ENCODE measurements at places on chromosomes 6 and 20.

DNA sequence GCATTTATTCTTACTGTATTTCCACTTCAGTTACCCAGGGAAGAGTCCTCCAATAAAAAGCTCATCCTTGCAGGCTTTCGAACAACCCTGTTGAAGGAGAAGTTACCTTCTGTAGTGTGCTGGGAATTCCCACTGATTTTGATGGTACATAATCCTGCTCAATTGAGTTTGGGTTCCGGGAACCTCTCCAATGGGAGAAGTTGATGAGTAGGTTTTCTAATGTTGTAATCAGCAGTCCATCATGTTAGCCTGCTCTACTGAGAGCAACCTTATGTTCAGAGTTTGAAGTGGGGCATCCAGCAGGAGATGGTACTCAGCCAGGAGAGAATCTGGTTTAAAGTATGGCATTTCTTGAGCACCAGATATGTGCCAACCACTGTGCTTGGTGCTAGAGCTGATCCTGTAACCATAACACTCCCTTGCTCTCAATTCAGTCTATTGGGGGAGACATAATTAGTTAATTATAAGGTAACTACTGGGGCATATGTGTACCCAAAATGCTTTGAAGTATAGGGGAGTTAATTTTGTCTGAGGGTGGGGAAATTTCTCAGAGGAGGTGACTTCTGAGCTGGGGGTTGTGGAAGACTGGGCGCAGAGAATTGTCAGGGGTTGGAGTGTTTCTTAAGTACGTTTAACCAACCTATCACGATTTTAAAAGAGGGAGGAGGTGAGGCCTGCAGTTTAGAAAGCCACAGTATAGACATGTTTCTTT is 2.1 kb downstream of the TOP1 start:
- no peak for DNase-seq

GRCh38 chr6:20417819-20418218 is 16.1 kb downstream of the E2F3 start:
- no peak for DNase-seq

GRCh38 chr20:57672164-57672563 is 37.7 kb downstream of the PMEPA1 start:
- DNase-seq, result no peak

GRCh38 chr6:156873654-156874380 is 96.6 kb downstream of the ARID1B start:
- DNase-seq, result no peak

GRCh38 chr6:45724511-45724910 is 291.1 kb downstream of the CLIC5 start:
- DNase-seq, result no peak

DNA sequence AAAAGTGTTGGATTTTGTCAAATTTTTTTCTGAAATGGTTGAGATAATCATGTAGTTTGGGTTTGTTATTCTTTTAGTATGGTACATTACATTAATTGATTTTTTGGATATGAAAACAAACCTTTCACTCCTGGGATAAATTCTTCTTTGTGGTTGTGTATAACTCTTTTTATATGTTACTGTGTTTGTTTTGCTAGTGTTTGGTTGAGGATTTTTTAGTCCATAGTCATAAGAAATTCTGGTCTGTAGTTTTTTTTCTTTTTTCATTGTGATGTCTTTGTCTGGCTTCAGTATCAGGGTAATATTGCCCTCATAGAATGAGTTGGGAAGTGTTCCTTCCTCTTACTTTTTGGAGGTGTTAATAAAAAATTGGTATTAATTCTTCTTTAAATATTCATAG is 122.2 kb upstream of the ATXN1 start:
- DNase-seq, result no peak

DNA sequence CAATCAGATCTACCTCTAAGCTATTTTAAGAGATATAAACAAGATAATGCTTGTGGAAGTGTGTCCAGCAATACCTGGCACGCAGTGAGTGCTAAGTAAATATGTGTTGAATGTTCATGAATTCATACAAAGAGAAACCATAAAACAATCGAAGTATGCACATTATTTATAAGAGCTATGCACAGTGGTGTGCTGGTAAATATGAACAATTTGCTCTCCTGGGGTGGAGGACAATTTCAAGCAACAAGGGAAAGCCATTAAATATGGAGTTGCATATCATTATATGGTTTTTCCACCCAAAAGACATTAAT is 526.6 kb upstream of the MARCKS start:
- DNase-seq, result no peak

GRCh38 chr6:1524040-1524480 is 85.7 kb upstream of the FOXC1 start:
- peak; percentile 83 for DNase-seq

DNA sequence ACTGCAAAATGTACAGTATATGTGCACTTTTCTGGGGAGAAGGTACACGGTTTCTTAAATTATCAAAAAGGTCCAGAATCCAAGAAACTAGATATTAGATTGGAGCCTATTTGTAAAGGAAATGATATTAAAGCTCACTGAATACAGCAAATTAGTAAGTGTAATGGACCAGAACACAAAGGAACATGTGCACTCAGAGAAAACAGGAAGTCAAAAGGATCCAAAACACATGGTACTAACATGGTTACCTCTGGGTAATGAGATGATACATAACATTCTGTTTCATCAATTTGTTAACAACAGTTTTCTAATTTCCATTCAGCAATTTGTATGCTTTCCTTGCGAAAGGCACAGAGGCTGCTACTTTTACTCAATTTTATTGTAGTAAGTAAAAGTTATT is 18.7 kb downstream of the ZNF322 start:
- no peak for DNase-seq

DNA sequence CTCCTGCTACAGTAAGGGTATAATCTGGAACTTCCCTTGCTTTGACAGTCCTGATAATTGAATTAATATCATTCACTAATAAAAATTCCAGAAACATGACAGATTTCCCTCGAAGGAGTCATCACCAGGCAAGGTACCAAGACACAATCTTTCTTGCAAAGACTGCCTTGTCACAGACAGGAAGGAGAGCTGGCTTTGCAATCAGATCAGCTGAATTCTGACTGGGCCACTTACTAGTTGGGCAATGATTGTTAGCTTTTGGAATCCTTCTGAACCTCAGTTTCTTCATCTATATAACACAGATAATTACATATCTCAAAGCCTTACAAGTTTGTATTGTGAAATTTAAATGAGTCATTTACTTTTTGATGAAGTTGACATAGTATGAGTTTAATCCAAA is 344.2 kb downstream of the RFPL4B start:
- DNase-seq, result no peak

DNA sequence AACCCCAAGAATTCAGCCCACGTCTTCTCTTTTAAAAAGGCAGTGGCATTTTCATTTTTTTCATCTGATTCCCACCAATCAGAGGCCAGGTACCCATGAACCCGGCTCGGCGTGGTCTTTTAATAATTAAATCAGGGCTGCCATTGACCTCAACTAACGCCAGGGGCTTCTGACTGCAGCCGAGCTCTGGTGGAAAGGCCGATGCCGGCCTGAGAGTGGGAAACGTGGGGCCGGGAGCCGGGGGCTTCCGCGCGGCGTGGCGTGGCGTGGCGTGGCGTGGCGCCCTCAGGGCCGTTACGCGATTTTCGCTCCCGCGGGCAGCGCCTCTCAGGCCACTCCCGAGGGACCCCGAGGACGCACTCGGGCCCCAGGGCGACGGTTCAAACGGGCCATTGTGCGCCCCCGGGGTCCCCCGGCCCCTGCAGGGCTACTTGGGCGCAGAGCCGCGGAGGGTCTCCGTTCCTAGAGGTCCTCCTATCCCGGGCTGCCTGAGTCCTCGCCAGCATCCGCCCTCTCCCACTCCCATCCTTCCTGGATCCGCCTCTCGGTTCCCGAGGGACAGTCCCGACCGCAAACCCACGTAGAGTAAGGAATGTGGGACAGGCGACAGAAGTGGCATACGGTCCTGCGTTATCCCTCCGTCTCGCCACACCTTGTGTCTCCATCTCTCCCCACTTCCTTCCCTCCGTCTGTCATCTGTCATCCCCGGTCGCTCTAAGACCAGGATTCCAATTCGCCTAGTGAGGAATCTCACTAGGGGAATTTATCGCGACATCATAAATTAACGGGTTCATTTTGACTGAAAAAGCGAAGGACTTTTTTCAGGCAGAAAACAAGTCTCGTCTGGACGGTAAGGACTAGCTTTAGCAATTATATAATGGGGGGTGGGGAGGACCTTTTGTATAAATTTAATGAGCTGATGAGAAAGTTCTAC is 876 bp upstream of the TBPL1 start:
- peak; percentile 52 for DNase-seq

DNA sequence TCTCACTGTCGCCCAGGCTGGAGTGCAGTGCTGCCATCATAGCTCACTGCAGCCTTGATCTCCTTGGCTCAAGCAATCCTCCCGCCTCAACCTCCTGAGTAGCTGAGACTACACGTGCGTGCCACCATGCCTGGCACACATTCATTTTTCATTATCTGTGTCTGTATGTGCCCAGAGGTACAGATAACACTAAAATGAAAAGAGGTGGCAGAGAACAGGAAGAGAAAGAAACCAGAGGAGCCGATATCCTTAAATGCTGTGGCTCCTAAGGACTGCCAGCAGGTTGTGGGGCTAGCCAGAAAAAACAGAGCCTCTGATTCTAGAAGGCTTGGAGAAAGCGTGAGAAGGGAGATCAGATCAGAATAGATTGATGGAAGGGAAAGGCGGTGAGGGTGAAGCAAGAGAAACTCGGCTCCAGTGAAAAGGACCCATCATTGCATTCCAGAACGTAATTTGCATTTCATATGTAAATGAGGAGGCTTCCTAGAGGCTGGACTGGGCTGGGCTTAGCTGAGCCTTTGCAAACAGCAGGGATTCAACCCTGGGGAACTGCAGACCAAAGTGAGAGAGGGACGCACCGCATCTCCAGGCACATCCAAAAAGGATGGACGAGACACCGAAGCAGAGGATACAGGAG is 64.2 kb downstream of the GCNT2 start:
- no peak for DNase-seq

GRCh38 chr6:154649721-154650120 is 83.5 kb upstream of the SCAF8 start:
- DNase-seq, result no peak

GRCh38 chr6:67698534-67698933 is 936.5 kb upstream of the ADGRB3 start:
- DNase-seq, result no peak

GRCh38 chr20:57838670-57839151 is 128.9 kb upstream of the PMEPA1 start:
- DNase-seq, result no peak

DNA sequence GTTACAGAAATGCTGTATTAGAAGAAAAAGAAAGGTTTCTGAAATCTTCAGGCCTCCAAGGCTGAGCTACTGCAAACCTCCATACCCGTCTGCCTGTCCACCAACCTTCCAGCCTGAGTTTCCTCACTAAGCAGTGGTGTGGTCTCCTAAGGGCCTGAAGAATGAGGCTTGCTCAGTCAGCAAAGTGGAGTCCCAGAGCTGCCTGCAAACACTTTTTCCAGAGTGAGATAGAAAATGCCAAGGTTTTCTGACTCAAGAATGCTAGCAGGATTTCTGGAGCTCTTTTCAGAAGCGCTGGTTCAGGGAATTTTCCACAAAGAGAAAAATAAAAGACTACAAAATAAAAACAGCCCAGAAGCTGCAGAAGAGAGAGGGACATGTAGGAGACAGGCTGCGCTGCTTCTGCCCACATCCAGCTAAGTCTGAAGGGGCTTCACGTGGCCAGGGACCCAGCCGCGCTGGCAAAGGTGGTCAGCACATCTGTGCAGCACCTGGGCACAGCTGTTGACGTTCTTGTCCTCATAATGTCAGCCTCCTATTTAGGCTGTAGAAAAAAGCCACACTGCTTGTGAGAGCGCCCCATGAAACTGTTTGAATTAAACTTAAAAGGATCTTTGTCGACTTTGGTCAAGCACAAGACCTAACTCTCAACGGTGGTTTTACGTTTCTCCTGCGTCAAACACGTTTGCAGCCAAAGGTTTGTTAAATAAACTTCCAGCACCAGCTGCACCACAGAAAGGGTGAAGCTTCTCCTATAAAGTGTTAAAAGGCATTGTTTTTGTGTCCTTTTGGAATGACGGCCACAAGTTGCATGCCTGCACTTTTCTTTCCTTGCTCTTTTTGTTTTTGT is 209.0 kb downstream of the THBS2 start:
- no peak for DNase-seq

- DNase-seq, result no peak
These were observed 297.3 kb upstream of the IRAK1BP1 start for GRCh38 chr6:78570044-78570443.

- DNase-seq, result peak; percentile 12
These were observed 107.8 kb downstream of the ZFP64 start for GRCh38 chr20:52083627-52084232.

GRCh38 chr6:111774346-111774703 is 98.9 kb downstream of the FYN start:
- DNase-seq, result no peak

DNA sequence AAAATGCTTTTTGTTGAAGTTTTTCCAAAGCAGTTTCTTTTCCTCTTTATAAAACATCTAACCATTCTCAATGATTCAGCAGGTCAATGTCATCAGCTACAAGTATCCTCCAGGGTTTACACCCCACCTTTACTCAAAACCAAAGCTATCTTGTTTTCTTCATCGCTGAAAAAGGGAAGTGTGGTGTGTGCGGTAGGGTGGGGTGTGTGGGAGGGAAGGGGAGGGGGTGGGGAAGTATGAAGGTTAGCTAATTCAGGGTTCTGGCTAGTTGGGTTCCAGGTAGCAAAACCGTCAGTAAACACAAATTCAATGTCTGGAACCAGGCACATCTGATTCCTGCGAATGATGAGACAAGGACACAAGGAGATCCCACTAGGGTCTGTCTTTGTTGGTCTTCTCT is 189.6 kb downstream of the GJA10 start:
- peak; percentile 60 for DNase-seq

- no peak for DNase-seq
These were observed 228.8 kb upstream of the FAM83B start for GRCh38 chr6:54617730-54618129.

GRCh38 chr20:39117491-39117890 is 155.3 kb downstream of the DHX35 start:
- no peak for DNase-seq

DNA sequence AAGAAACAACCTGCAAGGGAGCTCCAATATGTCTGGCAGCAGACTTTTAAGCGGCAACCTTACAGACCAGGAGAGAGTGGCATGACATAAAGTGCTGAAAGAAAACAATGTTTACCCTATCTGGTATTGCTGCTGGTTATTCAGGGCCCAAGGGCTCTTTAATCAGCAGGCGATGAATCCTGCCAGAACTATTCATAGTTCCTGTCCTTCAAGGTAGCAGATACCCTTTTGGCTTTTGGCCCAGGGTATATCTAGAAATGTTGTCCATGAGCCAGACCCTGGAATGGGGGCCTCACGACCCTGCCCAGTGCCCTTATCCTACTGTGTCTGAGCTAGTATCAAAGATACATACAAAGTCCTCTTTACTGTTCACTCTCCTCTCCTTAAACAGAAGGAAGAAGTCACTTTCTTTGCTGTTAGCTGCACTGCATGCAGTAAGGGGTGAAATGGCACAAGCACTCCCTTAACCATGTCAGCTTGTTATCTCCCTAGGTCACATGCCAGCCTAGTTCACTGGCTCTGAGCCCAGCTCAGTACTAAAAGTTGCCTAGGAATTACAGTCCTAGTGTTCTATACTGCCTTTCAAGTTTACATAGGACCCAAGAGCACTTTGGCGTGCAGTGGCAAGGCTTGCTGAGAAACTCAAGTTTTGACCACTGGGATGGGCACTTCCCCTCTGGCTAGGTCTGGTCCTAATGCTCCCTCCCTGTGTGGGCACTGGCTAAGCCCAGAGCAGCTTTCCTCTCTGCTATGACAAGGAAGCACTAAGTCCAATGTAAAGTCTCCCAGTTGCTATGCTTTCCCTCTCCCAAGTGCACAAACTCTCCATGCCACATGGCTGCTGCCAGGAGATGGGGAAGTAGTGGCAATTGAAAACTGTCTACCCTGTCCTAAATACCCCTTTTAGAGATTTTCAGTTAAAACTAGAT is 122.0 kb downstream of the HTR1B start:
- DNase-seq, result no peak
